ENCODE measurements at places on chromosomes 5 and 9. TPM values are rescaled to one million over a fixed set of nuclear protein-coding genes. Genes with fewer than 3 reads are reported as not detected.

The PRR16 gene
- total RNA-seq, result 0.49 TPM

The EGR1 gene
- 0.62 TPM for total RNA-seq

The GPR151 gene
- not detected for total RNA-seq

The CCDC192 gene
- not detected for total RNA-seq

The CATSPER3 gene
- not detected for total RNA-seq

The PHF24 gene
- total RNA-seq, result not detected

The MEIKIN gene
- total RNA-seq, result not detected

DNA sequence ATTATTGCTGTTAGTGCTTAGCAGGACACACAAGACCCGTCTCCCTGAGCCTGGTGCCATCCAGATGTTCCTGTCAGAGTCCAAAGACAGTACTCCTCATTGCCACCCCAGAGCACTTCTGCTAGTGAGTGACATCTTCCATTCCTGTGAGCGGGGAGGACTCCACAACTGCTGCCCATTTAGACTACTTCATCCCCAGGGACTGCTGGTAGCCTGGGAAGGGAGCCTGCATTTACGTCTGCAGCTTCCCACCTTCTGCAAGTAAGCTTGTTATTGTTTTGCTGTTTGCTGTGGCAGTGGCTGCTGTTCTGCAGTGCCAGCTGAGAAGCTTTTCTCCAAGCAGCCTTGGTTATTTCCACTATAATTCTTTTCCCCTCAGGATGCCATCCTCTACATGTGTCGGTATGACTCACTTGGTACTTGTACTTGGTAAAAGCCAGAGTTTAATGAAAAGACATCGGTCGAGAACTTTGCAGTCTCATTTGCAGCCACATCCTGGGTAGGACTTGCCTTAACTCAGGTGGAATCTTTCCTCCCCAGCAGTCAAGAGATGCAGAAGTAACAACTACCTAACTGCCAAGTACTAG is 10.6 kb upstream of the MAP1B start:
- no peak for DNase-seq

GRCh38 chr5:126866851-126867636 is 90.1 kb downstream of the LMNB1 start:
- peak; percentile 77 for DNase-seq

DNA sequence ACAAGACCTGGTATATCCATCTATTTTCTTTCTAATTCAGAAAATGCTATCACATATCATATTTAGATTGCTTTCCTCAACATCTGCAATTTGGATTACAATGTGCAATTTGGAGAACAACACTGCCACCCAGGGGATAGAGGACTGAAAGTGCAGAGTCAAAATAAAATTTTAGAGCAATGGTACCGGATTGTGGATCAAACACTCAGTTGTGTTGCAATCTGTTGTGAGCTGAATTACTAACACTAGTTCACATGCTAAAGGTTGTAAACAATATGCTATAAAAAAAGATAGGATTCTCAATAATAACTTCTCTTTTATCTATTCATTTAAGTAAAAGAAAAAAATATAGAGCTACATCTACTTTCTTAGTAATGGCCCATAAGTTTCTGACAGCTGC is 11.9 kb upstream of the SRFBP1 start:
- peak; percentile 21 for DNase-seq

DNA sequence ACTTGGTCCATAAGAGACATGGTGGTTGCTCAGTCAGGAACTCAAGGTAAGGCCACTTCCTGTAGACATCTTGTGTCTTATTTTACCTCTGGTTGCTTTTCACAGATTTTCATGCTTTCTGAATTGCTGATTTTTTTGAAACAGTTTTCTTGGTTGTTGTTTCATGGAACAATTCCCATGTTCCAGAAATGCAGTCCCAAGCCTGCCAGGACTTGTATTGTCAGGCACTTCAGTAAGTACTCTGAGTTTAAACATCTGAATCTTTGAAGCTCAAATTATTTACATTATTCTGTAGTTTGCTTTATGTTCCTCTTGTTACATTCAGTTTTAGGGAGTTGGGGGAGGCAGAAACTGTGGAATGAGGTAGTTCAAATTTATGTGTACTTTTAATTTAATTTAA is 290.2 kb downstream of the DMRT2 start:
- DNase-seq, result no peak

- DNase-seq, result no peak
These were observed 202.3 kb upstream of the SGCD start for GRCh38 chr5:156124708-156125107.

GRCh38 chr5:129410488-129410887 is 49.6 kb upstream of the ADAMTS19 start:
- no peak for DNase-seq

- no peak for DNase-seq
These were observed 431.0 kb upstream of the MEF2C start for GRCh38 chr5:89313804-89314588.

DNA sequence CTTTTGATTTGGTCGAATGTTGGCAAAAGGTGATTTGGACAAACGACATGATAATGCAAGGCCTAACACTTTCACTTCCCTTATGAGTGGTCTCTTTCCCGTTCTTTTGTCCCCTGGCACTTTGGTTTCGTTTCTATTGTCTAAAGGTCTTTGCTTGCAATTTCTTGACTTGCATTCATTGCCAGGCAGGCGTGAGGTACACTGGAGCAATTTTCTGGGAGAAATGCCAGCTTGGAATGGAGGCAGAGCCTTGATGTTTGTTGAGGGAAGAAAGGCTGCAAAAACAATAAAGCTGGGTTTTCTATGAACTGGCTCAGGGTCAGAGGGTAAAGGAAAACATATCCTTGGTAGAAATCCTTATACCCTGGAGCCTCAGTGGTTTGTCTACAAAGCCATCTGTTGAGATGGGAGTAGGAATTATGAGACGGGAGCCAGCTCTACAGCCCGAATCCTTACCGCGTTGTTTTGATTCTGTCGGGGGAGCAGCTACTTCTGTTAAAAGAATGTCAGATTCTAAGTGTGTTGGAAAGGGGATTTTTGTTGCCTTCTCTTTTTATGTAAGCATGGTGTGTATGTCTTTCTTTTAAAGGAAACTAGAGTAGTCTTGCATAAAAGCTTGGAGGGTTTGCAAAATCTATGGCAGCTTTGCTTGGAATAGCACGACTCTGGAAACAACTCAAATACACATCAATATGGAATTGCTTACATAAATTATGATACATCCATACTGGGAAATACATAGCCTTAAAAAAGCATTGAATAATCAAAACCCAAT is 158.9 kb downstream of the RMI1 start:
- DNase-seq, result peak; percentile 81

DNA sequence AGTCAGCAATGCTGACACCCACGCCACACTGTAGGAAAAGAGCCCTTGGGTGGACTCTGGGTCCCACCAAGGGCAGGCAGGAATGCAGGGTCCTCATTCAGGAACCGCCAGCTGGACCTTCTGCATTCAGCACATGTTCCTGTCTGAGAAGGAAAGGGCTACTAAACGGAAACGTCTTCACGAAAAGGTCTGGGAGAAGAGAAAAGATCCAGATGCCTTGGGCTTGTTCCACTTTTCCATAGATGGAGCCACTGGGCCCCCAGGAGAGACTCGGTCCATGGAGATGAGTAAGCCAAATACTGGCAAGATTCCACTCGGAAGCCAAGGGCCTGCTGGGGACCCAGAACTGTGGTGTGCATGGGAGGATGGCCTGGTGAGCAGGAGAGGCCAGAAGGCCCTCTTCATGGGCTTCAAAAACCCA is 38.4 kb downstream of the LHFPL2 start:
- no peak for DNase-seq

DNA sequence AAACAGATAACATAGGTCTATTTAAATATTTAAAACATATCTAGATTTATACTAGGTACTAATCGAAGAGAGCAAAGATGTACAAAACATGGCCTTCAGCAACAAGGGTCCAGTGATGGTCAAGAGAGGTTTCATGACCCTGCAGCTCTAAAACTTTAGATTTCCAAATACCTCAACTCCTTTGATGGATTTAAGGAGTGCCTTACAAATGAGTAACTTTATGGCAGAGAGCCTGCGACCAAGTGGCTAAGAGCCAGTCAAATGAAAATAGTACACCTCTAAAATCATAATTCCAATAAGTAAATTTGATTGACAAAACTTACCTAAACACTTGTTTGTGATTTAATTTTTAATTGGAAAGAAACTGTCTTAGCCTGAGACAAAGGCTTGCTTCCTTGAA is 4.7 kb upstream of the SH3RF2 start:
- no peak for DNase-seq

GRCh38 chr9:126523611-126524111 is 90.1 kb upstream of the LMX1B start:
- DNase-seq, result no peak

Measured in G401 (cell line).